Esophagus mucosa (tissue), 1 donor: ENCODE measurements at places on chromosomes 1 and 21.
A peak's percentile ranks its signal among the peaks of the same experiment; 100 is the strongest.

DNA sequence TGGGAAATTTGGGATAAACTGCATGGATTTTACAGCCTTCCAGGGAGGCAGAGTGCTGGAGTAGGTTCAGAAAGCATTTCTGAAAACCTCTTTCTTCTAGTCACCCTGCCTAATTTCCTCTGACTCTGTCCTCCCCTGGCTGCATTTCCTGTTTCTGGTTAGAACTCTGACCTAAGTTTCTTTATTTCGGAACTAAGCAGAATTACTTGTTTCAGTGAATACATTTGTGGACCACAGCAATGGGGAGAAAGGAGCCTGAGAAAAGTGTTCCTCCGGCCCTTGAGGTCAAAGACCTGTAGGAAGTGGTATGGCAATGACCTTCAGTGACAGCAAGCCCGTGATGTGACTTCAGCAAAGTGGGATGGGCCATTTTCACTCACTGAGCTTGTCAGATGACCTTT, 173.4 kb upstream of the RUNX1 start:
- ATAC-seq: no peak

DNA sequence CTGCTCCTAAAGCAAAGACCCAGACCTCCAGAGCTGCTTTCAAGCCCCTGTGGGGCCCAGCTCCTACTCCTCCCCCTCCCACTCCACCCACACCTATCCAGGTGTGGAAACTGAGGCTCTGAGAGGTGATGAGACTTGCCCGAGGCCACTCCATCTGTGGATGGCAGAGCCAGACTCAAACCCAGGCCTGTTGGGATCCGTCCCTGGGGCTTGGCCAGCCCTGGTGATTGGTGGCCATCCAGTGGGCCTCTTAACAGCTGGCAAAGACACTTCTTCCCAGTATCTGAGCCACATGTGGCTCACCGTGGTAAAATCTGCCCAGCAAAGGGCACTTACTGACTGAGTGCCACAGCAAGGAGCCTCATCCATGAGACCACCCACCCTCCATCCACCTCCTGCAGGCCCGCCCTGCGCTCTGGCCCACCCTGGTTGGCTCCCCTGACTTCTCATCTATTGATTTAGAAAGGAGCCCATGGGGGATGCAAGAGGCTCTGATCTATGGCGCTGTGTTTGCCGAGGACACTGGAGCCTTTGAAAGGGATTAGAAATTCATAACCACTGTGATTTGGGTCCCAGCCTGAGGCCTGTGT, 398.5 kb downstream of the PTPRU start:
- ATAC-seq: no peak

GRCh38 chr1:98384461-98385141, 276.9 kb upstream of the SNX7 start:
- no peak for ATAC-seq

DNA sequence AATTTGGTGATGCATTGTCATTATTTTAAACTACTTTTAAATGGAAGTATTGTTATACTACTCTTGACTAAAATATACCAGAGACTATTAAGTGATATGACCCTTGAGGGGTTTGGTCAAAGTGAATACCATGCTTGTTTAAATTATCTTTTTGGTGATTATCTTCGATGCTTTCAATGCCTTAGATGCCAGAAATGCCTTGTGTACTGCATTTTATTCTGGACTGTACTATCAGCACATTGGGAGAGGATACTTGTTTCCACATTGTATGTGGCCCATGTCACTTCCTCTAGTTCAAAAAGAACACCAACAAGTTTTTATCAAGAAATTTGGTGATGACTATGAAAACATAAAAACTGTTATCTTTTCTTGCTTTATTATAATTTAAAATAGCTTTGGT, 16.3 kb downstream of the MAP3K7CL start:
- no peak for ATAC-seq

DNA sequence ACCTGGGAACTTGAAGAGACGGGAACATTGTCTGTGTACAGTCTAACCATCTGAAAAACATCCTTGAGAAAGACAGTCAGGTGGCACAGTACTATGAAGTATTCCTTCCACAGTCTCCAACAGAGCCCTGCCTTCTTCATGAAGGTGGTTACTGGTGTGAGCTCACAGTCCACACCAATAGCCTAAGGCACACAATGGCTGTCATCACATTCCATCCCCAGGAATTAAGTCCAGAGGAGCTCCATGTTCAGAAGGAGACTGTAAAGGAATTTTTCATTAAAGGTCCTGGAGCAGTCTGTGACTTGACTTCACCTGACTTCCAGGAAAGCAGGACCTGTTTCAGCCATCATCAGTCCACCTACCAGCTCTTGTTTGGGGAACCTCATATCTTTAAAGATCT, 180.2 kb downstream of the C1orf21 start:
- no peak for ATAC-seq

GRCh38 chr1:242525360-242525722, 844 bp upstream of the PLD5 start:
- ATAC-seq: no peak

DNA sequence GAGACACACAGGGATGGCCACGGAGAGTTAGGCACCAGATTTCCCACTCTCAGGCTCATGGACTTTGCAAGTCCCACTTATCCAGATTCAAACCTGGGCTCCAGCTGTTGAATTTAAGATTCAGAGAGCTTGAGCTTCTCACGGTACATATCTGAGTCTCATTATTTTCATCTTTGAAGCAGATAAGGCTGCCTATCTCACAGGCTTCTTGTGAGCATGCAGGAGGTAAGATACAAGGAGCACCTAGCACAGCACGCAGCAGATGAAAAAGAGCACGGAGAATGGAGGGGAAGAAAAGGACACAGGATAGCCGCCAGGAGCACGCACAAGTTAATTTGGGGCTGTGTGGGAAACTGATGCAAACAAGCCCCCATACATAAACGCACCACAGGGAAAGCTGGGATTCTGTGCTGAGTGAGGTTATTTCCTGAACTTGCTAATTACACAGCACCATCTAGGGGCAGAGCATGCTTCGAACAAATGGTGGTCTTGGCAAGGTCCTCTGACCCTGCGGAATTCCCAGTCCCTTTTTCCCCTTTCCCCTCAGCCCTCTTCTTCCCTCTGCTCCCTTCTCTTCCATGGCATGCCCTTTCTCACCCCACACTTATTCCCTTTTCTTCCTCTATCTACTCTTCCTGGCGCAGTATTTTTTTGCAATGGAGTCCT, 134.7 kb upstream of the VANGL1 start:
- no peak for ATAC-seq

DNA sequence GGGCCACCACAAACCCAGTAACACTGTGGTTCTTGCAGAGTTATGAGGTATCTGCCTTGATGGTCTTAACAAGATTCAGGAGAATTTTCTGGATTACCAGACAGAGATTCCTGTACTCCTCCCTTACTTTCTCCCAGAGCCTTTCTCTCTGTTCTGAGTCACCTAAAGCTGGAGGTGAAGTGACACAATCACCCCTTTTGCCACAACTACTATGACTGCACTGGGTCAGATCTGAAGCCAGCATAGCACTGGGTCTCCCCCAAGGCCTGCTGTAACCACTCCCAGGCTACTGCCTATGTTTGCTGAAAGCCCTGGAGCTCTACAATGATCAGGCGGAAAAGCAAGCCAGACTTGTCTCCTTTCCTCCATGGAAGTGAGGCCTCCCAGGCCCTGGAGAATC, 156.7 kb upstream of the NEGR1 start:
- ATAC-seq: no peak

- ATAC-seq: no peak
These were observed 68.8 kb downstream of the MAB21L3 start for GRCh38 chr1:116179964-116180363.

DNA sequence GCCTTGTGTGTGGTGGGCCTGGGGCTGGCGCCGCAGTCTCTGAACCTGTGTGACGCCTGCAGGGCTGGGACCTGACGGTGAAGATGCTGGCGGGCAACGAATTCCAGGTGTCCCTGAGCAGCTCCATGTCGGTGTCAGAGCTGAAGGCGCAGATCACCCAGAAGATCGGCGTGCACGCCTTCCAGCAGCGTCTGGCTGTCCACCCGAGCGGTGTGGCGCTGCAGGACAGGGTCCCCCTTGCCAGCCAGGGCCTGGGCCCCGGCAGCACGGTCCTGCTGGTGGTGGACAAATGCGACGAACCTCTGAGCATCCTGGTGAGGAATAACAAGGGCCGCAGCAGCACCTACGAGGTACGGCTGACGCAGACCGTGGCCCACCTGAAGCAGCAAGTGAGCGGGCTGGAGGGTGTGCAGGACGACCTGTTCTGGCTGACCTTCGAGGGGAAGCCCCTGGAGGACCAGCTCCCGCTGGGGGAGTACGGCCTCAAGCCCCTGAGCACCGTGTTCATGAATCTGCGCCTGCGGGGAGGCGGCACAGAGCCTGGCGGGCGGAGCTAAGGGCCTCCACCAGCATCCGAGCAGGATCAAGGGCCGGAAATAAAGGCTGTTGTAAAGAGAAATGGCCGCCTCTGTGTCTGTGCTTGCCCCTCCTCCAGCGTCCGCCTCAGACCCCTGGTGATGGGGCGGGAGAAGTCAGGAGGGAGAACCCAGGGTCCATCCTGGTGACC, 788 bp downstream of the ISG15 start:
- ATAC-seq: peak; percentile 9

DNA sequence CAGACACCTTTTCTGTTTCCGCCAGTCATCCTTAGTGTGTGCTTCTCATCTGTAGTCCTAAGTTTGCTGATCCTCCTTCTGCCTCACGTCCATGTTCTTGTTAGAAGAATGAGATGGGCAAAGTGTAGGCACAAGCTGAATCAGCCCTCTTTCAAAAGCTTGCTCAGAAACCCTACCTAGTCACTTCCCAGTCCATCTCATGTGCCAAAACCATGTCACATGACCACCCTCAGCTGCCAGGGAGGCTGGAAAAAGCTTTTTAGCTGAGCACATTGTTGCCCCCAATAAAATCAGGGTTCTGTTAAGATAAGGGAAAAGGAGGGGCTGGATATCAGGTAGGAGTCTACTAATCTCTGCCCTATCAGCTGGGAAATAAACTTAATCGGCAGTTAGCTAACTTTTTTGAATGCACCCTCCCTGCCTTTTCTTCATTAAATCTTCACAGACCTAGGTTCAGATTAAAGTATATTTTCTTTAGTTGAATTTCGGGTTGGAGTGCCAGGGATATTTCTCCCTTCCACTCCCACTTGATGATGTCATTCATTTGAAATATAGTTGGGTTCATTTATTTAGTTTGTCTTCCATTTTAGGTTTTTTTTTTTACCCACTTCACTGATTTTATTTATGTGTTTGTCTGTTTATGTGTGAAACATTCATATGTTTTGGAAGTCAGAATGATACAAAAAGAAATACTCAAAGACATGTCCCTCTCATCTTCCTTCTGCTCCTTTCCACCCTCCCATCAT, 129.2 kb downstream of the ROR1 start:
- no peak for ATAC-seq

GRCh38 chr1:91278754-91279153, 125.9 kb downstream of the HFM1 start:
- no peak for ATAC-seq

- no peak for ATAC-seq
These were observed 47.8 kb upstream of the ARHGAP29 start for GRCh38 chr1:94285031-94285654.

DNA sequence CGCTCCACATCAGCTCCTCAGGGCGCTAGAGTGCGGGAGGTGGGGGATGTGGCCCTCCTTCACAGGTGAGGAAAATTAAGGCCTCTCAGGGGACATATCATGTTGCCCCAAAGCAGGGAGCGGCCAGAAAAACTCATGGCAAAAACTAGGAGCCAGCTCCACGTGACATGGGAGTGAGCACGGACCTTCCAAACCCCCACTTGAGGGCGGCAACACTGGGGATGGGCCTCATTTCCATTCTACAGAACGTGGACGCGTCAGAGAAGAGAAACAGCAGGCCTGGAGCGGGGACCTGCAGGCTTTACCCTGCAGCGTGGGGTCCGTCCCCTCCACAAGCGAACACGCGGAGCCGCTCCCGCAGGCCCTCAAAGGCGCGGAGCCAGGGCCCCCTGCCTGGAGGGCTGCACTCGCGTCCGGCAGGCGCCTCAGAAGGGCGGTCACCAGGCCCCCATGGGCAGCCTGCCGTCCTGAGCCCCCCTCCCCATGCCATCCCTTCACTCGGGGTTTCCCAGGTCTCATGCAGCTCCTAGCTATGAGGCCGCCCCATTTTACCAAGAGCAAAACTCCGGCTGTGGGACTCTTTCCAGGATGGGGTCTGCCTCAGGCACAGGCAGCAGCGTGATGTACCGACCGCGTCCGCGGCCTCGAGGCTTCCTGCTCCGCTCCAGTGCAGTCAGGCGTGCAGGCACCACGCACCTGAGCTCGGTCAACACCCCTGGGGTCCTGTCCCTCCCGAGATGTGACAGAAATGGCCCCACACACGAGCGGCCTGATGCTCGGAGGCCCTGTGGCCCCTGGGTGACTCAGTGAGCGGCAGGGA, 5.5 kb downstream of the CFAP410 start:
- no peak for ATAC-seq

- peak; percentile 96 for ATAC-seq
These were observed at the start of gene BTF3L4 for GRCh38 chr1:52056163-52056936. Gene BTF3L4, plus strand, starts transcription at chr1:52056295. Its CDS starts 3,553 bp downstream, at chr1:52059848.

DNA sequence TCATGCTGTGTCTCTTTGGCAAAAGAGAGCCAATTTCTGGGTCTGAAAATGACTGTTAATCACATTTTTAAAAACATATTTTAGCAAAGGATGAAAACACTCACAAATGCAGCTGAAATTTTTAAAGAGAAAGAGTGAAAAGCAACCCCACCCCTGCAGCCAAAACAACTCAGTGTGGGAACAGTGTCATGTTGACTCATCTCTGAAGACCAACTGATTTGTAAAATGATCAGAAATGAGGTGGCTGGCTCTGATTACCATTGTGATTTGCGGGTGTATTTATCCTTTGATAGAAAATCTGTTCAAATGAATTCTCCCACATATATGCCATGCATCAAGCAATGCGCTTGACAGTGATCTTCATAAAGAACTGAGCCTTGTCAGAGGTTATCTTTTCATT, 287.0 kb upstream of the ESRRG start:
- ATAC-seq: no peak

GRCh38 chr1:903721-904271, 19.9 kb upstream of the SAMD11 start:
- peak; percentile 1 for ATAC-seq

DNA sequence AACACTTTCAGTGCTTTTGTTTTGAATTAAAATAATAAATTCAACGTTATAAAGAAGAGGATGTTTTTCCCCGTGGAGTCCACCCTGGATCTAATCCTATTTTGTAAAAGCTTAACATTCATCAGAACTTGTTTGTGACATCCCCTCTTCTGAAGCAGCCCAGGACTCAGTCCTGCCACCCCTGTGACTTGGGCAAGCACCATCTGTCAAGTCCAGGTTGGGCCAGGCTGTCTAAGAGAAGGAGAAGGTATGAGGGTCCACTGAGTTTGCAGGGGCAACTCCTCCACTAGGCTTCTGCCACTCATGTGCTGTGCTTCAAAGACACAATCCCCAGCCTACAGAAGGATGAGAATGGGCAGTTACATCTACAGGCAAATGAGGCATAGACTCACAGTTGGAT, 59.7 kb downstream of the MT1HL1 start:
- no peak for ATAC-seq

- no peak for ATAC-seq
These were observed 36.5 kb upstream of the PDE9A start for GRCh38 chr21:42616941-42617340.

DNA sequence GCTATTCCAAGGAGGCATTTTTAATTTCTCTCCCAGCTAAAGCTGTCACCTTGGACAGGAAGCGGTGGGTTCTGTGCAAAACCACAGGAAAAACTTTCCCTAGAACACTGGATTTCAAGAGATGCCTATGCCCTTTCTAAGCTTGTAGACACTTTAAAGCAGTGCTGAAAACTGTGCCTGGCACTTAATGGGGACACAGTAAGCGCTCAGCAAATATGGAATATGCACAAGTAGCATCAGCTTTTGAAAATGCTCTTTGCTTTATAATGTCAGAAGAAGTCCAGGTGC, 50.9 kb upstream of the TARBP1 start:
- no peak for ATAC-seq
